SK-N-SH (cell line): ENCODE measurements at places on chromosomes 11 and 22.

- DNase-seq = peak; percentile 30
These were observed 115.9 kb upstream of the CRYBB3 start for GRCh38 chr22:25083807-25084200.

- no peak for DNase-seq
These were observed 3.7 kb downstream of the AKIP1 start for GRCh38 chr11:8914661-8915018.

GRCh38 chr11:1116104-1116503 lies 41.4 kb downstream of the MUC2 start:
- no peak for DNase-seq

- DNase-seq = no peak
These were observed 57.5 kb downstream of the RPUSD4 start for GRCh38 chr11:126153972-126154371.

- no peak for DNase-seq
These were observed 925.0 kb upstream of the CHORDC1 start for GRCh38 chr11:91147885-91148284.

DNA sequence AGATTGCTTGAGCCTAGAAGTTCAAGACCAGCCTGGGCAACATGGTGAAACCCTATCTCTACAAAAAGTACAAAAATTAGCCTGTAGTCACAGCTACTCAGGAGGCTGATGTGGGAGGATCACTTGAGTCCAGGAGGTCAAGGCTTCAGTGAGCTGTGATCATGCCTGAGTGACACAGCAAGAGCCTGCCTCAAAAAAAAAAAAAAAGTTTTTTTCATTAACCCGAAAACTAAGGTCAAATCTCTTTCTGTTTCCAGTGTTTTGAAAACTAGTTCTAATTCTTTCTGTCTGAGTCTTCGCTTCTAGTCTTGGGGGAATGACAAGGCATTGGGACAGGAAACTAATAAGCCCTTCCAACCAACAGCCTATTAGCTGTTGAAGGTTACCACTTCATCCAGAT lies 57.6 kb downstream of the LIF start:
- no peak for DNase-seq

- DNase-seq = peak; percentile 91
These were observed at the start of gene NEFH for GRCh38 chr22:29479417-29480261. TSS of gene NEFH (plus strand) at chr22:29480218. CDS start at chr22:29480263, 45 bp downstream.

DNA sequence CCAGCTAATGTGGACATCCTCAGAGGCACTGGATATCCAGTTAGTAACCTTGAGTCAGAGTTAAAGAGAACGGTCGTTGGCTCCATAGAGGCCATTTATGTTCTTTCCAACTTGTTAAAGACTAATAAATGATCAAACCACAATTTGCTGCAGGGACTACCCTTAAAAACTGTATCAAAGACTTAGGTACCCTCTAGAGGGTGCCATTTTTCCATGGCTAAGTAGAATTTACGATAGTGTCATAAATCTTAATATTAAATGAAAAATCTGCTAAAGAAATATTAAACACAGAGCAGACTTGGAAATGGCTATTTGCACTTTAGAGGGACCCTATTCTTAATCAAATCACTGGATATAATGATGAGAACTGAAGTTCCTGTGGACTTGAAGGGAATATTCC lies 685.2 kb upstream of the CHORDC1 start:
- no peak for DNase-seq

GRCh38 chr11:28228196-28228895 lies 120.2 kb downstream of the METTL15 start:
- no peak for DNase-seq

DNA sequence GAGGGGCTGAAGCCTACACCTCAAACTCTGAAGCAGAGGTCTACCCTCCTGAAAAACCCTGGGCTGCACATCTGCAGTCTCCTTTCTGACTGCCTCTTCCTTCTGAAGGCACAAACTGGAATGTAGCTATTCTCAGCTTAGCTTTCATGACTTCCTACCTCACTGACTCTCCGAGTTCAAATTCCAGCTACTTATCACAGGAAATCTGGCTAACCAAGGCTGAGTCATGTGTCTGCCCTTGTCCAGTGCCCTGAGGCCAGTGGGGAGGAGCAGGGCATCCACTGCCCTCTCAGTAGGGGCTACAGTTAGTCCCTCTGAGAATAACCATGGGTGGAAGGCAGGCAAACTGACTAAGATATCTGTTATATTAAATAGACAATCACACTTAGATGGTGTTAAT lies 29.2 kb downstream of the PDGFD start:
- DNase-seq = no peak

DNA sequence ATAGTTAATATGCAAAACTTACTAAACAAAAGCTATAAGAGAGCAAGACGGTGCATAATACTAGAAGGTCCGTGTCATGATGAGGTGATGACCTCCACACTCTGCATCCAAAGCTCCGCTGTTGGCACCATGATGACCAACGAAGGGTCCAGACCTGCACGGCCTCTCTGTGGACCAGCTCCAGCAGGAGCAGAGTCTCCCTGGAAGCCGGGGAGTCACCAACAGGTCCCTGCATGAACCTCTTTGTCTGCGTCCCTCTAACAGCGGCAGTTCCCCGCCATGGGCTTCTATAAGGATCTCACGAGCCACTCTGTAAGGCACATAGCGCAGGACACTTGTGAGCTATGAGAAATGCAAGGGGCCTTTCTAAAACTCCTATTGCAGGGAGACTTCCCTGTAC lies 517.3 kb downstream of the BRD1 start:
- no peak for DNase-seq

- no peak for DNase-seq
These were observed 50.2 kb upstream of the RAPSN start for GRCh38 chr11:47499161-47499560.

- no peak for DNase-seq
These were observed 11.2 kb downstream of the NLRP14 start for GRCh38 chr11:7031471-7031871.

DNA sequence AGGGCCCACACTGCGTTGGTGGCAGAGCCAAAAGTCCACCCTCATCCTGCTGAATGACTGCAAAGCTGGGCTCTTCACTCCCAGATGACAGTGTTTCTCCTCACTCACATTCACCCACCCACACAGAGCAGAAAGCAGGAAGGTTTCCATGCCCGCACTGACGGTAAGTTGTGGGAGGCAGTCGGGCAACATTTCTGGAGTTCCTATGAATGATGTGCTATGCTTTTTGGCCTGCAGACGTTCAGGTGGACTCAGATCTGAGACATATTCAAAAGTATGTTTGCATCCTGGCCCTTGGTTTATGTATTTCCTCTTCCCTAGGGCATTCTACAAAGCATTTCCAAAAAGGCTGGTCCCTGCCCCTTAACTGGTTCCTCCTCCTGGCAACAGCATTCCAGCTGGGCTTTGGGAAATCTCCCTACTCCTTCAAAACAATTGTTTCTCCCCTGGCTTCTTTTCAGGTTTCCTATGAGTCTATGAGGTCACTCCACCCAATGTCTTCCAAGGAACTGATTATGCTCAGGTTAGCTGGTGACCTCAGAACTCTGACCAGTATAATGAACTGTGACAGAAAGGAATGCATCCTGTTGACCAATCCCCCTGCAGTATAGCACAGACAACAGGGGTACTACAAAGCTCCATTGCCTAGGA lies 36.4 kb downstream of the PACSIN2 start:
- DNase-seq = no peak

DNA sequence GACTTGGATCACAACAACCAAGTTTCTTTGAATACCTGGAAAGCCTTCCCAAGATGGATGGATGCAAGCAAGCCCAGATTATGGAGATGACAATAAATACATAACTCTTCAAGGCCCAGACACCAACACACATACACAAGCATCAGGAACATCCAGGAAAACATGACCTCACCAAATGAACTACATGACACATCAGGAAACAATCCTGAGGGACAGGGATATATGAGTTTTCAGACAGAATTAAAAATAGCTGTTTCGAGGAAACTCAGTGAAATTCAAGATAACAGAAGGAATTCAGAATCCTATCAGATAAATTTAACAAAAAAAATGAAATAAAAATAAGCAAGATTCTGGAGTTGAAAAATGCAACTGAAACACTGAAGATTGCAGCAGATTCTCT lies 659.4 kb downstream of the METTL15 start:
- no peak for DNase-seq

DNA sequence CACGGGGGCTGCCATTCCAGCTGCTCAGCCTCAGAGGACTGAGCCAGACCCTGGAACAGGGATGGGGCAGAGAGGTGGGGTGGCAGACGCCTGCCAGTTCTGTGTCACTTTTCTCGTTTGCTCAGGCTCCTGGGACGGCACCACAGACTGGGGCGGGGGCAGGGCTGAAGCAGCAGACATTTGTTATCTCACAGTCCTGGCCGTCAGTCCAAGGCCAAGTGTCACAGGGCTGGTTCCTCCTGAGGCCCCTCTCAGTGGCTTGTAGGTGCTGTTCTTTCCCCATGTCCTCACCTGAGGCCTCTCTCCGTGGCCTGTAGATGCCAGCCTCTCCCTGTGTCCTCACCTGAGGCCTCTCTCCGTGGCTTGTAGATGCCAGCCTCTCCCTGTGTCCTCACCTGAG lies 24.7 kb downstream of the TPCN2 start:
- no peak for DNase-seq

DNA sequence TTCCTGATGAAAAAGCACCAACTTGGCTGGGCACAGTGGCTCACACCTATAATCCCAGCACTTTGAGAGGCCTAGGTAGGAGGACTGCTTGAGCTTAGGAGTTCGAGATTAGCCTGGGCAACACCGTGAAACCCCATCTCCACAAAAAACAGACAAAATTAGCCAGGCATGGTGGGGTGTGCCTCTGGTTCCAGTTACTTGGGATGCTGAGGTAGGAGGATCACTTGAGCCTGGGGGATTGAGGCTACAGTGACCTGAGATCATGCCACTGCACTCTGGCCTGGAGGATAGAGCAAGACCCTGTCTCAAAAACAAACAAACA lies 3.0 kb downstream of the HPS4 start:
- DNase-seq = no peak

DNA sequence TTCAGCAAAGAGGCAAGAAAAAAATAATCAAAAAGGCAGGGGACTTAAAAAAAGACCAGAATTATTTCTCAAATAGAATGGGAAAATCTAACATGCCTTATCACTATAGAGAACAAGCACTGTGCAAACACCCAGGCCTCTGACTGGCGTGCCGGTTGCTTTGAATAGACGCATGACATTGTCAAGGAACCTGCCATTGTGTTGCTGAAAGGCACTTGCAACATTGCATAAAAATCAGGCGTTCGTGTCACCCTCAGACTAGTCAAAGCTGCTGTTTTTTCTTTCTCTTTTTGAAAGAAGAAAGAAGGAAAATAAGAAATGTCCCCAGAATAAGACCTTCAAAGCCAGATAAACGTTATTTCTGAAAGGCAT lies 549.3 kb upstream of the CADM1 start:
- DNase-seq = no peak

DNA sequence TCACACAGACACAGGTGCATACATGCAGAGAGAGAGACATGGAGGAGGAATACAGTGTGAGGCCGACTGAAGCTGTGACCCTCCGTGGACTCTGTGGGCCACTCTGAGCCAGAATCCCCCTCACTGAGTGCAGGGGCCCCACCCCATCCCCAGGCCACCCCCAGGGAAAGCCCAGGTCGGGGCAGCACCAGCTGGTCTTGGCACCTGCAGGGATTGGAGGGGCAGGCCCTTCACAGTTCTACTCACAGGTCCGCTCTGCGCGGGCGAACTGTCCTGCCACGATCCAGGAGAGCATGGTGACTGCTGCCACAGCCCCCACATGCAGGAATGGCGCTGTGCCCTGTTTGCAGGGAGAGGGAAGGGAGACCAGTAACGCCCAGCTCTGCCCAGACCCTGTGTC lies 16.3 kb upstream of the KLHL35 start:
- DNase-seq = no peak

- peak; percentile 86 for DNase-seq
These were observed 23.5 kb upstream of the TH start for GRCh38 chr11:2194877-2195755.

DNA sequence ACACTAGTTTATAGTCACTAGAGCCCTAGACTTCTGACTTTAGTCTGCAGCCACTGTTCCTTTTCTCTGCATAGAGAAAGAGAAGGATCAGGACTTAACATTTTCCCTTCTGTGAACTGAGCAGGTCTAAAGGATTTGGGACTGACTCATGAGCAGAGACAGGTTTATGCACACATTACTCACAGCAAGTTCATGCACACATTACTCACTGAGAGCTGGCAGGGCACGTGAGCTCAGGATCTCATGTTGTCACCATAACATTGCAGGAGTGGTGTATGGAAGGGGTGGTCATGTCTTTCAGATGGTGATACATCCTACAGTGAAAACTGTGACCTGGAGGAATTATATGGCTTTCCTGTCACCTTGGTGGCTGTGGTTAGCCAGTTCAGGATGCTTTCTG lies 56.4 kb downstream of the CEP164 start:
- DNase-seq = no peak

GRCh38 chr11:82972103-82972502 lies 70.6 kb downstream of the DDIAS start:
- no peak for DNase-seq

GRCh38 chr11:93903989-93904388 lies 53.6 kb upstream of the VSTM5 start:
- no peak for DNase-seq

GRCh38 chr11:23540101-23540561 lies 679.9 kb upstream of the CCDC179 start:
- peak; percentile 66 for DNase-seq

DNA sequence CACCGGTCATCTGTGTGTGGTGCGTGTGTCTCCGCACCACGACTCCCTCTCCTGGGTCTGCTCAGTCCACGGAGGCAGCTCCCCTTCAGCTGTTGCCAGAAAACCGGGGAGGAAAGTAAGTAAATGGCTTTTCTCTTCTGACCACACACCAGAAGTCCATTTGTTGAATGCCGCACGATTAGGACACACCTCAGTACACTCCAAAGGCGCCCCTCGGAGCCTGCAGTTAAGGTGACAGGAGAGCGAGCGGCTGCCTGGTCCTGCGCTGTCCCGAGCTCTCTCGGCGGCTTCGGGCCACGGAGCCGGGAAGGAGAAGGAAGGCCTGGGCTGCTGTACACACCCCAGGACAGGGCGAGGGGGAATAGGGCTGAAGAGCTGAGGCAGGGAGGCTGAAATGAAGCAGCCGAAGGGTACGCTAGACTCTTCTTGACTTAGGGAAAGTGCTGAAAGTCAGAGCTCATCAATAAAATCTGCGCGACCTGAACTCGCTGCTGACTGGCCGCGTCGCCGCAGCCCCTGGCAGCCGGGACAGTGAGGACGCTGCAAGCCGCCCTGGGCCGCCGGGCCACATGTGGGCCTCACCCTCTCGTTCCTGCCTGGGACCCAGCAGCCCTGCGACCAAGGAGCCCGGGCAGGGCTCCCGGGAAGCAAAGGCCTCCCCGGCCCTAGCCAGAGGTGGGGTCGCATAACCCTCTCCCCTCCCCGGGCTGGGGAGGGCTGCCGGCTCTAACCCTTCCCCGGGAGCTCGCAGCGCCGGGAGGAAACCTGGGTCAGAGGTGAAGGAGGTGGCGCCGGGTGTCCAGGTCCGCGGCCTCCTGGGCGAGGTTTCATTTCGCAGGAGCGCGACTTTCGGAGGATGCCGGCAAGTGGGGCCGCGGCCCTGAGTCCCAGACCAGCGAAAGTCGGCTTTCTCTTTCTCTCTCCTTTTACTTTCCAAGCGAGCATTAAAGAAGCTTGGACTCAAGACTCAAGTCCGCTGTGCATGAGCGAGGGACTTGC lies 1.6 kb upstream of the PAX6 start:
- DNase-seq = peak; percentile 62
